ENCODE measurements at places on chromosomes 1 and 21.

DNA sequence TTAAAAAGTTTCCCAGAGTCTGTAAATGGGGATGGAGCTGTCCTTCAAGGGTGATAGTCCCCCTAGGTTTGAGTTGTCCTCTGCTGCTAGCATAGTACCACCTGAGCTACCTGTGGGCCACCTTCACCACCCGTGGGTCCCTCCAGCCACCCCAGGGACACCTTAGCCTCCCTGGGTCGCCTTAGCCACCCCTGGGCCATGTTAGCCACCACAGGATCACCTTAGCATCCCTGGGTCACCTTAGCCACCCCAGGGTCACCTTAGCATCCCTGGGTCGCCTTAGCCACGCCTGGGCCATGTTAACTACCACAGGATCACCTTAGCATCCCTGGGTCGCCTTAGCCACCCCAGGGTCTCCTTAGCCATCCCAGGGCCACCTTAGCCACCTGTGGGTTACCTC lies 67.1 kb downstream of the ADARB1 start:
- H3K4me1 ChIP-seq, result peaks cover 13% of the 10 kb centered on the region
- no peak overlapping the region for H3K27ac ChIP-seq
- DNase-seq, result no peak
- H3K27me3 ChIP-seq, result no peaks in the 10 kb centered on the region
- H3K4me3 ChIP-seq, result no peak overlapping the region

- H3K4me3 ChIP-seq, result no peak overlapping the region
- no peaks in the 10 kb centered on the region for H3K4me1 ChIP-seq
- peaks cover 3% of the 10 kb centered on the region for H3K27me3 ChIP-seq
These were observed 177.3 kb upstream of the HMGB4 start for GRCh38 chr1:33686551-33686950.

GRCh38 chr1:22749503-22749902 lies 38.9 kb downstream of the EPHB2 start:
- H3K27me3 ChIP-seq, result no peaks in the 10 kb centered on the region
- DNase-seq, result no peak
- H3K36me3 ChIP-seq, result peaks cover 2% of the 10 kb centered on the region
- H3K27ac ChIP-seq, result no peak overlapping the region

- no peak overlapping the region for H3K27ac ChIP-seq
- DNase-seq, result no peak
- peaks cover 16% of the 10 kb centered on the region for H3K36me3 ChIP-seq
- H3K4me1 ChIP-seq, result peaks cover 52% of the 10 kb centered on the region
These were observed 21.5 kb downstream of the ADGRB2 start for GRCh38 chr1:31742462-31743212.

- no peak overlapping the region for H3K4me3 ChIP-seq
- H3K27ac ChIP-seq, result no peak overlapping the region
- DNase-seq, result no peak
- no peaks in the 10 kb centered on the region for H3K36me3 ChIP-seq
- H3K4me1 ChIP-seq, result no peaks in the 10 kb centered on the region
These were observed 45.7 kb downstream of the PTGS2 start for GRCh38 chr1:186634511-186634910.
